Activated CD8-positive, alpha-beta memory T cell treated with anti-CD3 and anti-CD28 coated beads for 48 hours (primary cell): ENCODE measurements at places on chromosomes 13 and 19.

- DNase-seq: no peak
These were observed 1446.8 kb downstream of the UQCRFS1 start for GRCh38 chr19:27765912-27766725.

GRCh38 chr19:19900139-19900728, 512 bp upstream of the ZNF93 start:
- DNase-seq: no peak

DNA sequence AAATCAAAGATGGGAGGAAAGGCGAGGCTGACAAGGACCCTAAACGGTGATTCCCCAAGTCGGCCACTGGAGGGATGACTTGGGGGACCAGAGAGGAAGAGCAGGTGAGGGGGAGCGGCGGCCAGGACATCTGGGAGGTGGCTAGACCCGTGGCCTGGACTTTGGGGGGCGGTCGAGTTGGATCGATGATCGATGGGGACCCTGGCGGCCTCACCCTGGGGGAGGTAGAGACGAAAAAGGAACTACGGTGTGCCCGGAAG, 7.7 kb upstream of the CIRBP start:
- no peak for DNase-seq

DNA sequence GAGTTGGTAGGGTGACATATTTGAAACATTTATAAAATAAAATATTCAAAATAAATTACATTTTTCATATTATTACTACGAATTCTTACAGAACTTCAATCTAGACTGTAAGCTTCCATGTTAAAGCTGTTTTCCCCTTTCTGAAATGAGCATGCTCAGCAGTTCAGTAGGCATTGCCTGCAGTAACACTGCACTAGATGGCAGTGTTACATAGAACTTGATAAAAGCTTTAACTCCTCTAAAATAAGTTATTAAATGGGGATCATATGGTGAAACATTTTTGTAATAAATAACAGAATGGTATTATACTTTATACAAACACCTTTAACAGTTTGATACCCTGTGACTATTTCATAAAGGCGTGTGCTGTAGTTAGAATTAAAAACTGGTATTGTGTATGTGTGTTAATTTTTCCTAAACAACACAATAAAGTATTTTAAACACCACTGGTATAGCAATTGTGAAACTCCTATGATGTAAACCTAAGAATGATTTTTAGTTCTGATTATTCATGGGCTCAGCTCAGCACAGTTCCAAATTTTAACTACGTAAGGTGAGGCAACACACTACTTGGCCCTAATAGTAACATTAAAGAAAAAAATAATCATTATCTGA, 11.6 kb upstream of the GPR18 start:
- no peak for DNase-seq

- no peak for DNase-seq
These were observed 15.9 kb downstream of the PGLS start for GRCh38 chr19:17527326-17527725.

DNA sequence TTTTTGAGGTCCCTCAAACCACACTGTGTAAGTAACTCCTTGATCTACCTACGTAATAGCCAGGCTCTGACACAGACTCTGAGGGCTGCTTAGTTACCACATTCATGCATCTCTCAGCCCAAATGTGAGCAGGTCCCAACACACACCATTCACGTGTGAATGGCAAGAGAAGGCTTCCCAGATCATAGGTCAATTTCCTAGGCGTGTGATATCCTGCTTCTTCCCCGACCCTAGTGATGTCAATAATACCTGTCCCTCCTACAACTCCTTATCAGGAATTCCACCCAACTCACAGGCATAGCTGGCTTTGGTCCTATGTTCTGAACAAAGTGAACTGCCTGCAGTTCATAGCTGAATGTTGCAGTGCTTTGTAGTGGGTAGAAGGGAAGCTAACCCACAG, 334.5 kb downstream of the RFC3 start:
- no peak for DNase-seq

DNA sequence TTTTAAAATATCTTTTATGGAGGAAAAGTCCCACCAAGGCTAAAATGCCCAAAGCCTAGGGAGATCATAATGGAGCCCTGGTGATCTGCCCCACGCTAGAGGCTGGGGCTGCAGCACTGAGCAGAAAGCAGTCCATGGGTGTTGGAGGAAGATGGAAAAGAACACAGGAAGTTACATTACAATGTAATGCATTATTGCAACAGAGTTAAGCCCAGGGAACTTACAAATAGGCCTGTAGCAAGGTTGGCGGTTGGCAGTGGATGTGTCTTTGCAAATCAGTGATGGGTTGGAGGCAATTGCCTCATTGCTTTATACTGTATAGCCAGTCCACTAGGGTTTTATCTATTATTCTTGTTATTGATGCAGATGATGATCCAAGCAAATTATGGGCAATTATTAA, 399.9 kb downstream of the NDFIP2 start:
- no peak for DNase-seq

- DNase-seq: no peak
These were observed 3.6 kb downstream of the TPT1 start for GRCh38 chr13:45337395-45337794.

GRCh38 chr13:109869312-109870237, 83.2 kb upstream of the IRS2 start:
- no peak for DNase-seq

DNA sequence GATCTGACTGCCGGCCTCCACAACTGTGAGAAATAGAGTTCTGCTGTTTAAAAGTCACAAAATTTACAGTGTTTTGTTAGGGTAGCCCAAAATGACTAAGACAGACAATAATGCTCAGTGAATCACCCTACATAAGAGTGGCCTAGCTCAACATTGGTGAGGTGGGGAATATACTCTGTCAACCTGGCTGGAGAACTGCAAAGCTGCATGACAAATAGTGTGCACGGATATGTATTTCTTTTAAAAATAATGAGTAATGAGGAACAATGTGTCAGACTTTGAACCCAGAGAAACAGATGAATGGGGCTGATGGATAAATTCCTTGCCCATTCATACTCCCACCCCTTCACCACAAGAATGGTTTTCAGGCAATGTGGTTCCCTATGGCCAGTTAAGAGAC, 372.4 kb downstream of the SUCLA2 start:
- no peak for DNase-seq

GRCh38 chr19:3359015-3359918, 7.1 kb upstream of the NFIC start:
- DNase-seq: no peak

- DNase-seq: no peak
These were observed 19.3 kb downstream of the ZNF583 start for GRCh38 chr19:56423276-56423984.

GRCh38 chr19:35059799-35060091, 18.2 kb downstream of the HPN start:
- DNase-seq: no peak

DNA sequence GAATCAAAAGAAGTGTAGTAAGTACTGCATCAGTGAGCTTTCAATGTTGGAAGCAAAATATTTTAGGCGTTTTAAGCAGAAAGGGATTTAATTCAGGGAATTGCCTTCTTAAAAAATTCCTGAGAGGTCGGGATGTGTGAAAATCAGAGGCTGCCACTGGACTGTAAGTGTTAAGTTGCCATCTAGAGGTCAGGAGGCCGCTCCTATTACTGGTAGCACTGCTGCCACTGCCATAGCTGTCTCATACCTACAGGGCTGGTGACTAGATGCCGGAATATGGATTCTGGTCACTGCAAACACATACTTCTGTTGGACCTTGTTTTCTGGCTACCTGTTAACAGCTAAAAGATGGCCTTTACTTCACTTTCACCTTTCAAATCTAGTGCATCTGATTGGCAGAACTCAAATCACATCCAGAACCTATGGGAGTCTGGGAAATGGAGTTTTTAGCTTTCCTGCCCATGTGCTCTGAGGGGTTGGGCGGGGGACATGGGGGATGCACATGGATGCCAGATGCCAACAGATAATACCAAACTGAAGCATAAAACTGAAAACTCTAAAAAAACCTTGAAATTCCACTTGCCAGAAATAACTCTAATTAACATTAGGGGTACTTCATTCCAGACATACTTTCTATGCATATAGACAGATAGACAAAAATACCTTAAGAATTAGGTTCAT, 29.8 kb downstream of the DGKH start:
- DNase-seq: no peak

DNA sequence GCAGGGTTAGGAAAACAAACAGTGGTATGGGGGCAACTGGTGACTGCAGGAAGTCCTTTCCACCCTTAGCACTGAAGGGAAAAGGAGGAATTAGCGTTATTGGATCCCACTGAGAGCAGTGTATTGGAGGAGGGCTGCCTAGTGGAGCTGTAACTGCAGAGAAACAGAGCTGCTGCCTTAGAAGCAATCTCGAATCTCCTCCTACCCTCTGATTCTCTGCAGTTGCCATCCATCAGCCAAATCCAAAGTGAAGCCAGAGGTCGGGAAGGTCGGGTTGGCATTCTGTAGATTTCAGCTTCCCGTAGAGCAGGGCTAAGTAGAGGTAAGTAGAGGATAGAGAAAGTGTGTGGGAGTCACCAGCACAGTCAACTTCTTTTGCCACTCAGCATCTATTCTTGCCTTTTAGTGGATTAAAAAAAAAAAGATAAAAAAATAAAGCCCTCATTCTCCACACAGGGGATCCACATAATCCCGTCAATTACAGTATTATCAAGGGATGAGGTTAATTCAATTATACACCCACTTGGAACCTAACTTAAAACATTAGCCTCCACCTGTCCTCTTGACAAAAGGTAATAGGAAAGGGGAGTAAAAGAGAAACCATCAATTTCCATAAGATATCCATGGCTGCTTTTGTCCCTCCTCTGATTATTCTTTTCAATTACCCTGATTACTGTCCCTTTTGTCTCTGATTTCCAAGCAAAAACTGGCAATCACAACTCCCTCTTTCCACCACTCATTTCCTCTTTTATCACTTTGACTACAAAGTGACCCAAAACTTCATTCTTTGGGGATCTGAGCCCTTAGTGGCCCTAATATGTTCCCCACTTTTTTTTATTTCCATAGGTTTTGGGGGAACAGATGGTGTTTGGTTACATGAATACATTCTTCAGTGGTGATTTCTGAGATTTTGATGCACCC, 234.7 kb downstream of the RBM26 start:
- DNase-seq: no peak

DNA sequence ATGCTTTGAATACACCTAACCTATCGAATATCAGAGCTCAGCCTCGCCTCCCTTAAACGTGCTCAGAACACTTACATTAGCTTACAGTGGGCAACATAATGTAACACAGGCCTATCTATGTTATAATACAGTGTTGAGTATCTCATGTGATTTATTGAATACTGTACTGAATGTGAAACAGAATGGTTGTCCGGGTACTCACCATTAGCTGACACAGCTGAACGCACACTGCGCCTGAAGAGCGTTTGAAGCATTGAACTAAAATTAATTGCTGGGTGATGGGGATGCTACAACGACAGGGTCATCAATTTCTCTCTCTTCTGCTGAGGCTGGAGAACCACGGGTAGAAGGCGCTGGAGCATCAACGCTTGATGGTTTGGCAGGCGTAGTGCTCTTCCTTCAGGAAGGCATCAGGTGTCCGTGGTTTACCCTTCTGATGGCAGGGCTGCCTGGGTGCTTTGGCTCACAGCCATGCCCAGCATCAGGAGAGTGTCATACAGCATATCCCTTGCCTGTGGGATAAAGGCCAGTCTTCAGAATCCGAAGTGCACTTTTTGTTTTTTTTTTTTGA, 46.9 kb upstream of the UBE2L5 start:
- no peak for DNase-seq

GRCh38 chr19:18291590-18292461, 10.4 kb upstream of the JUND start:
- DNase-seq: peak; percentile 79

DNA sequence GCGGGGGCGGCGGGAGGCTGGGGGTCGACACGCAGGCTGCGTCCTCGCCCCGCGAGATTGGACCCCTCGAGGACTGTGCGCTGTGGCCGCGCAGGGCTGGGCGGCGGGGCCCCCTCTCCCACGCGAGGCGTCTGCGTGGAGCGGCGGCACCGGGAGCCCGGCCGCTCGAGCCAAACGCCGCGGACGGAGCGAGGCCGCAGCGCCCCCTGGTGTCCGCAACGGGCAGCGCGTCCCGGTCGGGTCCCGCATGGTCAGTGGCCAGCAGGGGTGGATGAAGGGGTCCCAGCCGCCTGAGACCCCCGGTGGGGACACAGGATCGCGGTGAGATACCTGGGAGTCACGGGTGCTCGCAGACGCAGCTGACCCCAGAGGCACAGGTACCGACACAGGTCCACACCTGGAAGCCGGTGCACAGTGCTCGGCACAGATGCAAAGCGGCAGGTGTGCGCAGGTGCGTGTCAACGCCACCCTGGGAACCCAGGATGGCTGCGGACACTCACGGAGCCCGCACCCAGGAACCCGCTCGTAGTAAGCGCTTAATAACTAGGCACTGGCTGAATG, 2.1 kb upstream of the CIRBP start:
- no peak for DNase-seq

DNA sequence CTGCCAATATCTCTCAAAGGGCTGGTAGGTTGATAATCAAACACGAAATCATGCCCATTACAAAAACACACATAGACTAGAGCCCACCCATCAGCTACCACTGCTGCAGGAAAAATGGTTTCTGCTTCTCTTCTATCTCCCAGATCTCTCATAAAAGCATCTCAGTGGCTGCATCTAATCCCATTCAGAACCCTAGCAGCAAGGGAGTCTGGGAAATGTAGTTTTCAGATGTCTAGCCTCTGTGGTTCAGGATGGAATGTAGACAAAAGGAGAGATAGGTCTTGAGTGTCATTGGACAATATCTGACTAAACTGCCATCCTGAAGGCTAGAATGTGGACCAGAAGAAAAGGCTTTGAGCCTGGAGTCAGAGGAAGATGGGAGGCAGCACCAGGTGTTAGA, 32.1 kb downstream of the RDH8 start:
- no peak for DNase-seq
